Fibroblast of lung (primary cell): ENCODE measurements at places on chromosomes 1 and 21.

GRCh38 chr1:166907051-166907450 is 31.0 kb upstream of the TADA1 start:
- DNase-seq = no peak

DNA sequence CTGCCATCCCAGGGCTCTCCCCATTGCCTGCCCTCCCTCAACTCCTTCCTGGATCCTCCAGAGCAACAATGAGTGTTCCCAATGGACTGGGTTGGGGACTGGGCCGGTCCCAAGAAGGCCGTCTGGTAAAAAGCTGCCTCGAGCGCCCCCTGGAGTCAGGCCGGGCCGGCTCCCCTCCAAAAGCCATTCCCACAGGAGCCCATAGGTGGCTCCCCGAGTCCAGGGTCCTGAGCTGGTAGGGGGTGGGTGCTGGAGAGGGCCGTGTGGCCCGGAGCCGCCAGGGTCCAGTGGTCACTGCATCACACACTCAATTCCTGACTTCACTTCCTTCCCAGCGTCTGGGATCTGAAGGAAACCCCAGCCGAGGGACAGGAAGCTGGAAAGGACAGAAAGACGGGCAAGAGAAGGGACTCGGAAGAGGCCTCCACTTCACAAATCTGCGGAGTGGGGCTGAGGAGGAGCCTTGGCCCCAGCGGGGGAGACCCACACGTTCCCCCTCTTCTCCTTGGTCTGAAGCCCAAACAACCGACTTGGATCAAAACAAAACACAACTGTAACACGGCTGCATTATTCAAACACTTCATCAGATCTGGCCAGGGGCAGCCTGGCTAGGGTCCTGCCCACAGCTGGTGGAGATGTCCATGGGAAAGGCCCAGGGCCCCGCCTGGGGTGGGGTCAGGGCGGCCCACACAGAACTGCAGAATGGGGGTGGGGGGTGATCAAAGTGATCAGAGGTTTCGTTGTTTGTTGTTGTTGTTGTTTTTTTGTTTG is 10.9 kb upstream of the ALDH4A1 start:
- DNase-seq = peak; percentile 76

DNA sequence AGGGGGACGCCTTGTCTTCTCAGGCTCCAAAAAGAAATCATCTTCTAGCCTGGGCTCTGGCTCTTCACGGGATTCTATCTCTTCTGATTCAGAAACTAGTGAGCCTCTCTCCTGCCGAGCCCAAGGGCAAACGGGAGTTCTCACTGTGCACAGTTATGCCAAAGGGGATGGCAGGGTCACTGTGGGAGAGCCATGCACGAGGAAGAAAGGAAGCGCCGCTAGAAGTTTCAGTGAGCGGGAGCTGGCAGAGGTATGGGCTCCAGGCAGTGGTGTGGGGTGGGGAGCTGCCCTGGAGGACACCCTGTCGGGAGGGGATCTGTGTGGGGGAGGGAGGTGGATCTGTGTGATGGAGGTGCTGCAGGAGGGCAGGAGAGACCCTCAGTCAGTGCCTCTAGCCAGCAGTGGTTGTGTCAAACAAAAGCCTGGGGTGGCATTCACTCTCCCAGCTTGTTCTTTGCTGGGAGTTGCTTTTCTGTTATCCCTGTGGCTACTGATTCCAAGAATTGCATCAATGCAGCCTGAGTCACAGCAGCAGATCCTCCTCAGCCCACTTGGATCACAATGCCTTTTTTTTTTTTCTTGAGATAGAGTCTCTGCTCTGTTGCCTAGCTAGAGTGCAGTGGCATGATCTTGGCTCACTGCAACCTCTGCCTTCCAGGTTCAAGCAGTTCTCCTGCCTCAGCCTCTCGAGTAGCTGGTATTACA is 21.8 kb downstream of the KDM4A start:
- DNase-seq = peak; percentile 66

DNA sequence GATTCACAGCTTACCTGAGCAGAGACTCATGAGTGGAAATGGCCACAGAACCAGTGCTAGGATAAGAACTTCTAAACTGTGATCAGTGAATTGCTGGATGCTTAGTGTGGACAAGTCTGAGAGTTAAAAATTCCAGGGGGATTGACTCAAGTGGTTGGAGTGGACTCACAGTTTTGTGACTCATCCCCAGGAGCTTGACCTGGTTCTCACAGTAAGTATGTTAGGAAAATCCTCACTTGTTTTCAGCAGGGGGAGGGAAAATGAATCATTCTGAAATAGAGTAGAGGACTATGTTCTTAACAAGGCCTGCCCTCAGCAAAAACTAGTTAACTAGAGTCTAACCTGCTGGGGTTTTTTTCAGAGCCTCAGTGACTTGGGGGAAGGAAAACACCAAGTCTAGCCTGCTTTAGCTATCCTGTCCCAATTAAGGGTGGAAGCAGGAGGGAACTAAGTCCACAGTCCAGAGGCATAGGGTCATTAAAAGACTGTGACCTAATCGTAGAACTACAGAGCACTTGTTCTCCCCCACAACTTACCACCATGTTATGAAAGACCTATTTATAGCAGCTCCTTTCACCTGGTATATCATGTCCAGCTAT is 6.1 kb upstream of the CDC73 start:
- DNase-seq = peak; percentile 100

DNA sequence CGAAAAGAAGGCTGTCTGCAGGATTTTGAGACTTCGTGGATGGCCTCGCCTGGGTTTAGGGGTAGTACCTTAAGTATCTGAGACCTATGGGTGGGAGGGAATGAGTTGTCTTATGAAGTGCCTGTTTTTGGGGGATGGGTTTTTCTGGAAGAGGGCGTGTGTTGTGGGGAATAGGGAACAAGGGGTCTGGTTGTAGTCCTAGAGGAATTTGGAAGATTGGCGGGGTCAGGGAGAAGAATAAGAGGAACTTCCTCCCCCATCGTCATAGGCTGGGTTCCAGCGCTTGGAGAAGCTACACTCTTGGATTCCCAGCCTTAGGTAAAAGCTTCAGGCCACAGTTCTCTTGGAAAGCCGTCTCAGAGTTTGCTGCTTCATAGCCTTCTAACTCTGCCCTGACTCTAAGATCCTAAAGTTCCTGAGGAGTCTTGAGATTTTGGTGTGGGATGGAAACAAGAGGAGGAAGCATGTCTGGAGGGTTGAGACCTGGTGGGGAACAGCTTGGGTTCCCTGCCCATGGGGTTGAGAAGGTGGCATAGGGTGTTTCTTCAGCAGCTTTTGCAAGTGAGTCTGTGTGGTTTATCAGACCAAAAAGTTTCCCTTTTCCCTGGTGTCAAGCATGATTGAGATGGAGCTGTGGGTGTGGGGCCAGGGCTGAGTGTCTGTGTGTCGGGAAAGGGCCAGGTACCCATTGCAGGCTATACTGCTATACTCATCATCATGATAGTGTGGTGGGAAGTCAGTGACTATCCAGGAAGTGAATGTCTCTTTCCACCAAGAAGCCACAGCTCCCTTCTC is 1.8 kb downstream of the VANGL2 start:
- no peak for DNase-seq

DNA sequence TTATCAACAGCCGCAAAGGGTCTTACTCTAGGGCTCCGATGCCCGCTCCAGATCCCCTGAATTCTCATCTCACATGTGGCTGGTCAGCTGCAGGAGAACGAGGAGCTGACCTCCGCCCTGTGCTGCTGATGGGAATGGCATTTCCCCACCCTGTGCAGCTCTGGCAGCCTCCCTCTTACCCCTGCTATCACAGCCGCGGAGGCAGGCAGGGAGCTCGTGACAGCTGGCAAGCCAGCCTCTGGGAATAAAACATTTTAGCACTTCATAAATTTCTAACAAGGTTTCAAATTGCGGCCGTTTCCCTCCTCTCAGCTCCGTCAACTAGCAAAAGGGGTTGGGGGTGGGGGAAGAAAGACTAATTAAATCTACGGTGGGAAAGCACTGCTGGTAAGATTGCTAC is 81.1 kb downstream of the DSCAM start:
- DNase-seq = no peak

DNA sequence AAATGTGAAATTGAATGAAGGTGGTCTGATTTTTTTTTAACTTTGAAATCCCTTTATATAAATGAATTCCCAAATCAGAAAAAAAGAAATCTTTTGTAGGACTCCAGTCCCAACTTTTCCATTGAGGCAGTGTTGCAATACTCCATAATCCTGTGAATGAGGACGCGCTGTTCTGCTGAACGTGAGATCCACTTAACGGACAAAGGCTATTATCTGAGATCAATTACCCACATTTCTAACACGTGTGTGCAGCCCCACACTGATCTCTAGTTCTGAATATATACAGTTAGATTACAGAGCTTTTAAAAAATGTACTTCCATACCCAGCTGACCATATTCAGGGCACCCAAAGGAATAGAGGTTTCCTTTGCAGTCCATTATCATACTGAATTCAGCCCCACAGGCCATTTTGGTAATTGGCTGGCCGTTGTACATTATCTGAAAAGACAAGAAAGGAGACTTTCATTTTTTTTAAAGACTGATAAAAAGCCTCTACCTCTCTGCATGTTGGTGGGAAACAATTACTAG is 19.0 kb downstream of the RCC2 start:
- no peak for DNase-seq

DNA sequence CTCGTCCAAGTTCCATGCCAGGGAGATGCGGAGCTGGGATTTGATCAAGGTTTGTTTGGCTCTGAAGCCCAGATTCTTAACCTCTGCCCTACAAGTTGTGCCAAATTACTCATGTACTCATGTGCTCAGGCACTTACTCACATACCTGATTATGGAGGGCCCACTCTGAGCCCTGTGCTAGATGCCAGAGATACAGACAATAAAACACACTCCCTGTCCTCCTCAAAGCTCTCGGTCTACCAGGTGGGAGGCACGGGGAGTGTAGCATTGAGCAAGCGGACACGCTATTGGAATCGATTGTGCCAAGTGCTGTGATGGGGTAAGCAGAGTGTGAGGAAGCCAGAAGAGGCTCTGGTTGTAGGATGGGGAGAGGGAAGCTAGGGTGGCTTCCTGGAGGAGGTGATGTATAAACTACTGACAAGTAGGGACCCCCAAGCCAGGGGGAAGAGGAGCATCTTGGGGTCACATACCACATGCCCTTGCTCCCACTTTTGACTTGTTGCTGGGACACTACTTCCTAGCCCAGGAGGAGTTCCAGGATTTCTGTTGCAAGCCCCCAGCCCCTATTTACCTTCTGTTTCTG is 49.8 kb upstream of the IFNLR1 start:
- DNase-seq = peak; percentile 65

- DNase-seq = peak; percentile 53
Measured at GRCh38 chr1:243548516-243548915, 292.7 kb downstream of the SDCCAG8 start.

GRCh38 chr1:202088206-202088605 is 34.5 kb upstream of the GPR37L1 start:
- DNase-seq = no peak

DNA sequence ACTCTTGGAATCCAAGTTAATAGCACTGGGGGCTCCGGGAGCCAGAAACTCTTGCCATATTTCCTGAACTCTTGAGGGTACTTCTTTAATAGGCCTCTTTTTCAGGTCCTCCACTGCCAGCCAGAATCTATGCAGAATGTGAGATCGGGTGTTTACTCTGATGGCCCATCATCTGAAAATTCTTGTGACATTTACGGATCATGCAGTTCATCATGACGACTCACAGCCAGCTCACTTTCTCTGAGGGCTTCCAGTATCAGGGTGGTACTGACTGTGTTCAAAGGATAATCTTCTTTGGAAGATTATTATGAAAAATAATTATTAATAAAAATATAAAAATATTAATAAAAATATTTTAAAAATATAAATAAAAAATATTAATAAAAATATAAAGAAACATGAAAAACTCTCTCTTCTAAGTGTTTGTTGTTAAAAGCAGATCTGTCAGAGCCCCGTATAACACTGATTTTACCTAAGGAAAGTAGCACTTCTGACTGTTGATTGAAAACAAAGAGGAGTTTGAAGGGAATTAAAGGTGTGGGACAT is 194.3 kb upstream of the GREM2 start:
- DNase-seq = no peak

DNA sequence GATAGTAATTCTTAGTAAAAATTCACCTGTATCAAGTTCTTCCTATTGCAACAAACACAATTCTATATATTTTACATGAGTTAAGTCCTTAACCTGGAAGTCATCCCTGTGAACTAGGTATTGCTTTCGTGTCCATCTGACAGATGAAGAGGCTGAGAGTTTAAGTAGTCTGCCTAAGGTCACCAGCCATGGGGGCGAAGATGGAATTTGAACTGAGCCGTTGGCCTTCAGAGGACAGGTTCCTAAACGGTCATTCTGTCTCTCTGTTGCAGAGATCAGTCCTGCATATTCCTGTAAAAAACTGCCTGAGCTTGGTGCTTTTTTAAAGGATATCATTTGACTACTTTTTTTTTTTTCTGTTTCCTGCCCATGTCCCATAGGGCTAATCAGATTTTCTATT is 10.2 kb upstream of the POFUT2 start:
- DNase-seq = no peak

DNA sequence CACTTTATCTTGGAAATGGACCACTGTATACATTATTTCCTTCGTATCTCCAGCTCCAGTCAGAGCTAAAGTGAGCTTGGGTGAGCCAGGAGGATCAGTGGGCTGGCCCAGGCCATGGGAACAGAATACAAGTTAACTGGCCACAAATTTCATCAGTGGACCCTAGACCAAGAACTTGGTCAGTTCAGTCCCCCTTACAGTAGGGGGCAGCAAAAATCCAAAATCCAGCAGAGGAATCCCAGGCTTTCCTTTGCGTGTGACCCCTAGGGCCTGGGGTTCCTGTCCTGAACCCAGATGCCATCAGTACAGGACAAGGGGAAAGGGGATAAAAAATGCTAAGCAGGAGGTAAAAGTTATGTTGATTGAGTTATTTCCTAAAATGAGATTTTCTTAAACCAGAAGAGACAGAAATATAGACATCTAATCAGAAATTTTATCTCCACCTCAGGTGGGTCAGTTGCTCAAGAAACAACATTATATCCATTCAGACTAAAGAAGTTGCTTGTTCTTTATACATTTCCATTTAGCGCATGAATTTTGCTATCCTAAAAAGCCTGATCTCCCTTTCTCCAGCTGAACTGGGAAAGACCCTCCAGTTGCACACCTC is 24.1 kb upstream of the LCE5A start:
- DNase-seq = no peak
